ENCODE measurements at places on chromosomes 16 and 17.

DNA sequence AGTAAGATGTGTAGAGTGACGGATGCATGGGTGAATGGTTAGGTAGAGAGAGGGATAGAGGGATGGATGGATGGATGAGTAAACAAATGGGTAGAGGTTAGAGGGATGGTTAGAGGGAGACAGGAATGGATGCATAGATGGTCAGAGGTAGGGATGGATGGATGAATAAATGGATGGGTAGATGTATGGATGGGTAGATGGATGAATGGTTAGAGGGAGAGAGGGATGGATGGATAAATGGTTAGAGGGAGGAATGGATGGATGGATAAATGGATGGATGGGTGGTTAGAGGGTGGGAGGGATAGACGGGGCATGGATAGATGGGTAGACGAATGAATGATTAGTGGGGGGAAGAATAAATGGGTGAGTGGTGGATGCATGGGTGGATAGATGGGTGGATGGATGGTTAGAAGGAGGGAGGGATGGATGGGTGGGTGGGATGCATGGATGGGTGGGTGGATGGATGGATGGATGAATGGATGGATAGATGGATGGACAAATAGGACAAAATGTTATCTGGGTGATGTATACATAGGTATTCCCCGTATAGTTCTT lies 29.2 kb upstream of the SNN start:
- no peak for DNase-seq

DNA sequence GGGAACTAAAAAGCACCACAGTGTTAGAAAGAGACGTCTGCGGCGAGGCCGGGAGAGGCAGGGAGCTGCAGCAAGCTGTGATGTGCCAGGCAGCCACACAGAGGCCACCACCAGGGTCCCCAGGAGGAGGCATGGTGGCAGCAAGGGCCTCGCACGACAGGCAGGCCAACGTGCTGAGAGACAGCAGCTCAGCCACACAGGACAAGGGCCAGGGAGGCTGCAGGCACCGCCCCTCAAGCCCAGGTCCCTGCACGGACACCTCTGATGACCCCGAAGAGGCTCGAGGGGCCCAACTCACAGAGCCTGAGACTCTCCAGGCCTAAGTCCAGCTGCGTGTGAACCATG lies 5.7 kb downstream of the HAGH start:
- DNase-seq, result no peak

DNA sequence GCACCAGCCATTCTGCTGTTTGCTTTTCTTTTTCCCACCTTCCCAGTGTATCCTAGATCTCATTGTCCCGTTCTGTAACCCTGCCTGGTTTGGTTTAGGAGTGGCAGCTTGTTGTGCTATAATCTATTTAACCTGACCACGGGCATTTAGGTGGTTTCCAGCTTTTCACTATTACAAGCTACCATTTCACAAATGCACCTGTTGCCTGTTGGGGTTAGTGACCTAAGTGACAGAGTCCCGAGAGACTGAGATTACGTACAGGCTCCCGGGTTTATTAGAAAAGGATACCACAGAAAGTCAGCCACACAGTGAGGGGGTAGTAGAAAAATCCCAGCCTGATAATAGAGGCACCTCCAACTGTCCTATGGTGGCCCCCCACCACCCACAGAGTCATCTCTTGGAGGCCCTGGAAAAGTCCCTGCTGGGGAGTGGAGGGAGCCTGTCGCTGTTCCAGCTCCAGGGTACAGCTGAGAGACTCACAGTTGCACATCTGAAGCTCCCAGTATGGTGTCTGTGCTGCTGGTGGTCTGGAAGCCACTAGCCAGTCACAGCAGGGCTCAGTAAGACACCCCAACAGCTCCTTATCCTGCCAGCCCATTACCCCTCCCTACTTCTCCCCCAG lies 21.2 kb downstream of the CLEC16A start:
- DNase-seq, result no peak

DNA sequence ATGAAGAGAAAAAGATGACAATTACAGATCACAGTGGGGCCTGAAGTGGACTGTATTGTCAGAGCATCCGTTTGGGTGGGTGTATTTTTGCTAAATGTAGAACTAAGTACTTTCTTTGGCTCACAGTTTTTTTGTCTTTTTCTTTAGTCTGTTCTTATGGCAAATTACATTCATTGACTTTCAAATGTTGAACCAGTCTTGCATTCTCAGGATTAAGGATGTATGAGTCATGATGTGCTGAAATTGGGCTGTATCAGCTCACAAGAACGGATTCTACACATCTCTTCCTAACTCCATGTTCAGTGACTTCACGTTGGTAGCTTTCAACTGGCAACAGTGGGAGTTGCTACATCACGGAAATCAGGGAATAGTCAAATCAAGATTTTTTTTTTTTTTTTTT lies 66.5 kb downstream of the TEX2 start:
- peak; percentile 46 for DNase-seq

DNA sequence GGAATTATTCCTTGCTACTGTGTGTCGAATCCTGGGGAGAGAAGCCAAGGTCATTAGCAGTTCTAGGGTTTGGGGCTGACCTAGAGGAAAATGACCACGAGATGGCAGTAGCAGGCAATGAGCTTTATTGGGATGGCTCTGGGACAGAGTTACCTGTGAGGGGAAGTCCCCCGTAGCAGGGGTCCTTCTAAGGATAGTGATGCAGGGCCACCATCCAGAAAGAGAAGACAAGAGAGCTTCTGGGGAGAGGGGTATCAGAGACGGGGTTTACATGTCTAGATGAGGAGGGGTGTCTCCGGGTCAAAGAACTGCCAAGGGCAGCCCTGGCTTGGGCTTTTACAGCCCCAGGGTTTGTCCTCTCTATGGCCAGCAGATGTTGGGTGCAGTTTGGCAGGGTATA lies 6.4 kb upstream of the GGT6 start:
- peak; percentile 12 for DNase-seq

- no peak for DNase-seq
These were observed 4.8 kb downstream of the ZNF500 start for GRCh38 chr16:4762205-4762604.

GRCh38 chr16:50925758-50926357 lies 184.0 kb downstream of the CYLD start:
- DNase-seq, result no peak

DNA sequence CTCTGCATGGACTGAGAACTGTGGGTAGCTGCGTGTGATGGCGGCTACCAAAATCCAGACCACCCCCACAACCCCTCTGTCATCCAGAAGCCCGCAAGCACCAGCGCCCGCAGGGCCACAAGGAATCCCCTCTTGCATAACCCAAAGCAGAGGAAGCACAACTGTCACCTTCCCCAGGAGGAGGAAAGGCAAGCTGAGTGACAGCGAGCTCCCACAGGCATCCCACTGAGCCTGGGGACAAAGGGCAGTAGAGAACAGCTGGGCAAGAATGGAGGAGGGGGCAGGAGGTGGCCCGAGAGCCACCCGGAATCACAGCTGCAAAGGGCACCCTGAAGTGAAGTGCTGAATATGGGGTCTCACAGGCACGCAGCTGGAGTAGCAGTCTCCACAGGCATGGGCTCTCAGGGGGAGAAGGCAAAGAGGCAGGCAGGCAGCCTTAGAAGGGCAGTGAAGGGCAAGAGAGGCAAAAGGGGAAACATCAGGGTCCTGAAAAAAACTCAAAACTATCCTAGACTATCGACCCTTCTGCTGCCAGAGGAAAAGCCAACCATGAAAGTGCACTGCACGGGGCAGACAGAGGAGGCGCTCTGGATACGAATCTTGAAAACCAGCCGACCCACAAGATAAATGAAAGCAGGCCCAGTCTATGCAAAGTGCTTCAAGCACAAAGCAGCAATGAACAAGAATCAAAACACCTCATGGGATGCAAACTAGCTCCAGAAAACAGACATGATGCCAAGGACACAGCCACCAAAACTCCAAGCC lies 17.1 kb downstream of the USP36 start:
- DNase-seq, result no peak

DNA sequence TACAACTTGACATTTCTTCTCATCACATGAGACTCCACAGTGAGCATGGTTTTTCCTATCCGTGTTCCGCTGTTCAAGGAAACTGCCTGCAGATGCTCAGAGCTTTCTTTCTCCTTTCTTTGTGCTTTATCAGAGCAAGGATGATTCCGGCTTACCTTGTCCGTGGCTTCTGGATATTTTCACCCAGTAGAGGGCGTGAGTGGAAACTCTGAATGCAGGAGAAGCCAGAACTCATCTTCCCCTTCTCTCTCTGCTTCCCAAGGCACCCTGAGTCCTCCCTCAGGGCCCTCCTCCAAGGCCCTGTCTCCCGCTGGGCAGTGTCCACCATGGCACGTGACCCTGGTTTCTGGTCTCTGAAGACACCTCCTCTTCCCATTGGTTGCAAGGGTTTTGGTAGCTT lies 721.1 kb upstream of the RBFOX1 start:
- no peak for DNase-seq

DNA sequence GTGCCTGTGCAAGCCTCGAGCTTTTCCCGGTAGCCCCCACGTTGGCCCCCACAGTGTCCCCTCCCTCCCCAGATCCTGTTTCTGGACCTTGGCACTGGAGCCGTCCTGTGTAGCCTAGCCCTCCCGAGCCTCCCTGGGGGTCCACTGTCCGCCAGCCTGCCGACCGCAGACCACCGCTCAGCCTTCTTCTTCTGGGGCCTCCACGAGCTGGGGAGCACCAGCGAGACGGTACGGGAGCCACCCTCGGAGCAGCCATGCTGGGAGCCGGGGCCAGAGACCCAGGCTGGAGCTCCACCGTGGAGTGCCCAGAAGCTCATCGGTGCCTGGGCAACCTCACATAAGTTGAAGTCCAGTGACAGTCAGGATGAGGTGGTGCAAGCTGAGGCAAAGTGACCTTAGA lies 11.8 kb downstream of the RGS11 start:
- DNase-seq, result no peak

GRCh38 chr17:73390851-73391250 lies 79.0 kb upstream of the CDC42EP4 start:
- no peak for DNase-seq

- DNase-seq, result no peak
These were observed 26.6 kb downstream of the LGALS9 start for GRCh38 chr17:27657620-27658019.
